Activated naive CD8-positive, alpha-beta T cell treated with anti-CD3 and anti-CD28 coated beads, Interleukin-2, amount 50 U/mL, for 24 hours (primary cell): ENCODE measurements at places on chromosomes 7 and 10.

- DNase-seq: no peak
Observed at GRCh38 chr7:126450269-126450671, 802.5 kb downstream of the GRM8 start.

DNA sequence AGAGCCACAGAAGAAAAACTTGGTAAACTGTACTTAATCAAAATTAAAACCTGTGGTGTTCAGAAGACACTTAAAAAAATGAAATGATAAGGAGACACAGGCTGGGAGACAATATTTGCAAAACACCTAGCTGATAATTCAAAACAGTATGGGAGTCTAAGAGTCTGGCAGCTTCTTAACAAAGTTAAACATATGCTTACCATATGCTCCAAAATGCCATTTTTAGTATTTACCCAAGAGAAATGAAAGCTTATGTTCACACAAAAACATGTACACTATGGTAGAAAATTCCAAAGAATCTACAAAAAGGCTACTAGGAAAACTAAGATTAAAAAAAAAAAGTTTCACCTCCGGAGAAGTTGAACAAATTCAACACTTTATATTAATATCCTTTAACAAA, 48.6 kb downstream of the ITGB1 start:
- no peak for DNase-seq

GRCh38 chr7:13850185-13850752, 139.2 kb downstream of the ETV1 start:
- peak; percentile 29 for DNase-seq

DNA sequence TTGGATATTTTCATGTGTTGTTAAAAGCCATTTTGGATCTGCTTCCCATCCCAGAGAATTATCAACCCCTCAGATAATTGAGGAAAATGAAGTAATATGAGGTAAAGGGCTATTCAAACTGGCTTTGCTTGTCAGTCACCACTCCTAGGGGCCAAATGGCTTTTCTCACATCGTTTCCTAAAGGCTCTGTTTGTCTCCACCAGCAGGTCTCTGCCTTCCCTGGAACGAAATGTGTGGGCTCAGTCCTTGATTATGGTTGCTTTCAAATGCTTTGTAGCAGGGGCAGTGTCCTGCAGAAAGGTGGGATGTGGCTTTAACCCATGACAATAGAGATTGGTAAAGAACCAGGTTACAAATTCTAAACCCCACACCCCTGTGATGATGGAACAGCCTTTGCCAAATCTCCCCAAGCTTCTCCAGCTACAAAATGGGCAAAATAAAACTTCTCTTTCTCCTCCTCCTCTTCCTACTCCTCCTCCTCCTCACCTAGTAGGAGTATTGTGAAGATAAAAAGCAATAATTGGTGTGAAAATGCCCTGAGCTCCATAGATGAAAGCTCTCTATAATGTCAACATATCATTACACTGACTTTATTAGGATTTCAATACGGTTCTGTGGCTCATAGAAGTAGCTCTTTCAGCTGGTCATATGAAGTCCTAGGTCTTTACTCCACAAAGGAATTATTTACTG, 127.6 kb downstream of the CHN2 start:
- DNase-seq: no peak

- DNase-seq: no peak
Observed at GRCh38 chr10:72730479-72730878, 38.5 kb downstream of the MCU start.

DNA sequence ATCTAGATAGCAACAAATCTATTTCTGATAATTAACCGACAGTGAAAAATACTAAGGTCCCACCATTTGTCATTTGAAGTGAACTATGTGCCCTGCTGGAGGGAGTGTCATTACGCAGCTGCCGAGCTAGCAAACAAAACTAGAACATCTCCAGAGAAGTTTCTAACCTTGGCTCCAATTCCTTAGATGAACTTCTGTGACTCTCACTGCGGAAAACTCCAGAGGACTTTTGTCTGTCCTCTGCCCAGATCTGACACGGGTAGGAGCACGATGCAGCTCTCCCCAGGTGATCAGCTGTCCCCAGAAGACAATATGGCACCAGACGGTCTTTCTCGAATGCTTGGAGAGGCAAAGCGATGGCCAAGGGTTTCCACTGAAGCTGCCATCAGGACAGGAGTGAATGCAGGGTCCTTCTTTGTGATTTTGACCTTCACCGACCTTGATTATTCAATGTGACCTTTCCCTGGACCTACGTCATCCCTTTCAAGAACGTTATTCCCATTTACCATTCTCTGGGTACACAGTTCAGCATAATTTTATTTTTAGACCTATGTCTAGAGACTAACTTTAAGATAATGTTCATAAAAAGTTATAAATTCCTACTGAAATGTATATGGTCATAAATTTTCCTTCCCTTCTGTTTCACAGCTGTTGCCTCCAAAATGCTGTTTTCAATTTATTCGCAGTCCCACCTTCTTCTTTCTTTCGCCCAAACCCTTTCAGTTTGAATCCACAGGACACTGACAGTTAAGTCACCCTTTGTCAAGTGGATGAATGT, 116.7 kb upstream of the C7orf33 start:
- no peak for DNase-seq

- no peak for DNase-seq
Observed at GRCh38 chr7:152615031-152615741, 60.8 kb downstream of the XRCC2 start.

DNA sequence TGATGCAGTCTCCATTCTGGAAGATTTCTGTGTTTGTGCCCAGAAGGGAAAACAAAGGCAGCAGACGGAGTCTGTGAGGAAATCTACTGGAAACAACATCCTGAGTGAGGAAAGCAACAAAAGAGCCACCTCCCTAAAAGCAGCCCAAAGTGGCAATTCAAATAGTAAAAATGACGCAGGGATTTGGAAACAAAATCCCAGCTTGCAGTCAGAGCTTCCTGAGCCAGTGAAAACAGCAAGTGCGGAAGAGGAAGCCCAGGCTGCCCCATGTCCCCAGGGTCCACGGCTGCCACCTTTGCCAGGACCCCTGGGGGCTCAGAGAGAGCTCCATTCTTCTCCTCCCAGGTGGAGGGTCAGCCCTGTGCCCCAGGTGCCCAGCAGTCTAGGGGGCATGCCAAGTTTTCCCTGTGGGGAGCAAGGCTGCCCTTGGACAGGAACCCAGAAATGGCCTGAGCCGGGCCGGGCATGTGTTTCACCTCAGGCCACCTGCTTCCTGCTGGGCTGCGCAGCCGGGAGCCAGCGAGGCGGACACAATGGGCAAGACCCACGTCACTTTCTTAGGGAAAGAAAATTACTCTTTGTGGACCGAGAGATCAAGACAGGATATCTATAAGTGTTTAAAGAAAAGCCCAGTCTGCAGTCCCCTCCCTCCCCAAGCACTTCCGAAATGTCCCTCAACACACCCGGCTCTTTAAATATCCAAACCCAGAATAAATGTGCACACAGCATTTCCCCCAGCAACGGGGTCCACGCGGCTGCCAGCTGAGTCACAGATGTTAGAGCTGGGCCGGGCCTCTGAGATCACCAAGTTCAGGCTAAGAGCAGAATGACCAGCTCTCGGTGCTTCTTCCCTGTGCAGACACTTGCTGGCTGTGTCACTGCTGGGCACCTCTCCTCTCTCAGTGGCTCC, 231.1 kb downstream of the ARHGAP12 start:
- no peak for DNase-seq

DNA sequence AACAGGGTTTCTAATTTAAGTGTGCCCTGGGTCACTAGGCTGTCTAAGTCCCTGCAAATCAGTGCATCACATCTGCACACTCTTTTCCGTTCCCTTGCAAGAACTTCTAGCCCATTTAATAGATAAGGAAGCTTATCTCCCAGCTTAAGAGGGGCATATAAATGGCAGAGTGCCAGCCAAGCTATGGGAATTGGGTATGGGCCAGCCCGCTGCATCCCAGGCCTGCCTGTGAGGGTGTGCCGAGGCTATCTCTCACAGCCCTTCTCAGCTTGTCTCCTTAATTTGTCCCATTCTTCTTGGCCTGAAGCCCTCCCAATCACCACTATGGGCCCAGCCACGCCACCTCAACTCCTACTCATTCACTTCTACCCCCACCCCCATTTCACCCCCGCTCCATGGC, 14.7 kb downstream of the AQP1 start:
- no peak for DNase-seq

- no peak for DNase-seq
Observed at GRCh38 chr7:35630024-35630972, 64.6 kb downstream of the HERPUD2 start.
